ENCODE measurements at places on chromosomes 1 and 21. TPM values are rescaled to one million over a fixed set of nuclear protein-coding genes. Genes with fewer than 3 reads are reported as not detected.
A peak's percentile ranks its signal among the peaks of the same experiment; 100 is the strongest.

LY9 gene
- total RNA-seq = not detected

OR2L3 gene
- total RNA-seq = not detected

- no peak for DNase-seq
Measured at GRCh38 chr1:167862432-167863076, 51.4 kb downstream of the ADCY10 start.

DNA sequence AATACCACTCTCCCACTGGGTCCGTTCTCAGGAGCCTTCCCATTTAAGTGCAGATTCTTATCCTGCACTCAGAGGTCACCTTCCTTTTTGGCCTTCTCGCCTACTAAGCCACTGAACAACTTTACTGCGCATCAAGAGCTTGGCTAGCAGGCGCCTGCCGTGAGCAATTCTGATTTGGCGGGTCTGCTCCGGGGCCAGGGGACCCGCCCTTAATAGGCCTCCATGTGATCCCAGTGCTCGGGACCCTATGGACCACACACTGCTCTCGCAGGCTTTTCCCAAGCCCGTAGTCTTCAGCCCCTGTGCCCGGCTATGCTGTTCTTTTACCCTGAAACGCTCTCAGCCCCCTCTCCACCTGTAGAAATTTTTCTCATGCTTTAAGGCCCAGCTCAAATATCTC is 45.1 kb downstream of the BCL9 start:
- no peak for DNase-seq

LAMC1 gene
- total RNA-seq = 230 TPM

NMNAT1 gene
- total RNA-seq = 10.4 TPM

- no peak for DNase-seq
Measured at GRCh38 chr1:23977187-23977853, 2.8 kb downstream of the SRSF10 start.

DNA sequence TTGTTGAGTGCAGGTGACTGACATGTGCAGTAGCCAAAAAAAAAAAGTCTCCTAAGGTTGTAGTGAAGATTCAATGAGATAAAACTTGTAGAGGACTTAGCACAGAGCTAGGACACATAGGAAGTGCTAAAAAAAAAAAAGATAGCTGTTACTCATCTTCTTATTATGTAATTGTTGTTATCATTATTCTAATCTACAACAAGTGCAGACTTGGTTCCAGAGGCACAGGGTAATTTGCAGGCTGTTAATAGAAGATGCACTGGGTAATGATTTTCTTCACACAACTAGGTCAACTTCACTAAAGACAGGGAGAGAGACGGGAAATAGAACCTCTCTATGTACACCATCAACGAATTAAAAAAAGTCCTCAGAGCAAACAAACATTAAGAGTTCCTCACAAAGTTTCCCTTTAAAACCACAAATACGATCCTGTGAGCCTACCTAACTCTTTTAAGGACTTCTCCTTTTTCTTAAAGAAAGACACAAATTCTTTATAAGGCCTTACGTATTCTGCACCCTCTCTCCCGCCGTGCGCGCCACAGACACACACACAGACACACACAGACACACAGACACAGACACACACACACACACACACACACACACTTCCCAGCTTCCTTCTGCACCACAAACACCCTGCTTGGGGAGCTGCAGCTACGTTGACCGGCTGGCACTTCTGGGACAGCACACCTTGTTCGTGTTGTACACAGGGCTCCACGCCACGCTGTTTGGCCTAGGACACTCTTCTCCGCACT is 49.8 kb upstream of the GADD45A start:
- DNase-seq = no peak

LEFTY2 gene
- total RNA-seq = not detected

DNA sequence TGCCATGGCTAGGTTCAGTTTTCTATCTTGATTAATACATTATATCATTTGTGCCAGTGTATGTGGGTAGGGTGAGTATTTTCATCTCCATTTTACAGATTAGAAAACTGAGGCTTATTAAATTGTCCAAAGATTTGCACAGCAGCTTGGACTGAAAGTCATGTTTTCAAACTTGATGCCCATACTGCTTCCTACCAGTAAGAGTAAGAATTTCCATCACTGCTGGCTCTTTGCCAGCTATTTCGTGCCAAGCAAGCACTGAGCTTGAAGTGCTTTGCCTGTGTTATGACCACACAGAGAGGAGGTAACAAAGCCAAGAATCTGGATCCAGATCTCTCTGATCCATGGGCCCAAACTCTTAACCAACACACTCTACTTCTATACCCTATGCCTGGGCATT is 295.0 kb downstream of the VAV3 start:
- DNase-seq = peak; percentile 86

DNA sequence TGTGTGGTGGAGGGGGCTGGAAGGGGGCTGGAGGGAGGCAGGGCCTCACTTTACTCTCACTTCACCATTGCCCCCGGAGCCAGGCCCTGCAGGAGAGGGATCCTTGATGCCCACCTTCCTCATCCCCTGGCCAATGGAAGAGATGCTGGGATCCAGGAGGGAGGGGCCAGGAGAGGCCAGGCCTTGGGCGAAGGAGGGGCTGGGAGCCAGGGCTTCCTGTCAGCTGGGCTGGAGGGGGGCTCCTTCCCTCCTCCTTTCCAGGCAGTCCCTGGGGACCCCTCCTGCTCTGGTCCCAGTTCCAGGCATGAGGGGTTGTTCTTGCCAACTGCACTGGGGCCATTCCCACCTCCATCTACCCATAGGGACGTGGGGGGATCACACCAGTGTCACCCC is 5.7 kb downstream of the AHDC1 start:
- no peak for DNase-seq

FALEC gene
- not detected for total RNA-seq

DNA sequence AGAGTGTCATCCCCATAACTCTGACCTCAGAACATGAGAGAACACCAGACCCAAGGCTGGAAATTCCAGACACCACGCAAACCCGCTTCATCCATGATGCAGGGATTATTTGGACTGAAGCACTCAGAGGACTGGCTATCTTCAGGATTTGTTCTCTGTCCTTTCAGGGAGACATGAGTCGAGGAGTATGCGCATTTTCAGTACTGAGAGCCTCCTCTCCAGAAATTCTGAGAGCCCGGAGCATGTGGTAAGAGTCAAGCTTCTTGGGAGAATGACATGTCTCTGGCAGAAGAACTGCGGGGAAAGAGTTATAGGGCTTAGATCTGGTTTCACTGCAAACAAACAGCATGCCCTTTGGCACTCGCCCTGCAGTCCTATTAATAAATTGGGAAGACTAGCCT is 6.9 kb downstream of the LAX1 start:
- no peak for DNase-seq

B3GALT2 gene
- total RNA-seq = not detected

DNA sequence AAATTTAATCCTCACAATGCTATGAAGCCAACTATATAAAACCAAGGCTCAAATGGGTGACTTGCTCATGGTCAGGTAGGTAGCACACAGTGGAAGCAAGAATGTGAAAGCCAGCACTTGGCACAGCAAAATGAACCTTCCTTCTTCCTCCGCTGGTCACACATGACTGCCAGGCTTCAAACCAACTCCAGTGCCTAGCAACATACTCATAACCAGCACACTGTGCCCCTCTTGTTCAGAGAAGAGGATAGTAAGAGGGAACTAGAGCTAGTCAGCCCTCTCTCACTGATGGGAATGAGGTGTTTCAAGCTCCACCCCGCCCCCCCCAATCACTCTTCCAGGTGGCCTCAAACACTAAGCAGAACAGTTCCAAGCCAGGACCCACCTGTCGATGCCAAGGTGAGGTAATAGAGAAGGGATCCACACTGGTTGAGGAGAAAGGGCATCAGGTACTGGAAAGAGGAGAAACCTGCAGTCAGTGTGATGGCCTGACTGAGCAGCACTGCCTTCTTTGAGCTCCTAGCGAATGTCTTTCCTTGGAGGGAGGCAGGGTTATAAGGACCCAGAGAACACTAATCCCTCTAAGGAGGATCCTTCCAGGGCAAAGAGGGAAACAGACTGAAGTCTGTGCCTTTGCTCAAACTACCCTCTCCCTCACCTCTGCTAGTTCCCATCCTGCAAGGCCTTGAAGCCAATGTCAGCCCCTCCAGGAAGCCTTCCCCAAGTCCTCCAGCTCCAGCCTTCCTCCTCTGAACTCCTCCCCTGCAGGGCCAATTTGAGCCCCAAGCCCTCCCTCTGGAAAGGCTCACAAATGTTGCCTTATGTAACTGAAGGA is 1.2 kb downstream of the TMEM234 start:
- no peak for DNase-seq

ZSWIM5 gene
- total RNA-seq = 0.32 TPM

GJA8 gene
- total RNA-seq = not detected

SLC35F3 gene
- 3.3 TPM for total RNA-seq

DNA sequence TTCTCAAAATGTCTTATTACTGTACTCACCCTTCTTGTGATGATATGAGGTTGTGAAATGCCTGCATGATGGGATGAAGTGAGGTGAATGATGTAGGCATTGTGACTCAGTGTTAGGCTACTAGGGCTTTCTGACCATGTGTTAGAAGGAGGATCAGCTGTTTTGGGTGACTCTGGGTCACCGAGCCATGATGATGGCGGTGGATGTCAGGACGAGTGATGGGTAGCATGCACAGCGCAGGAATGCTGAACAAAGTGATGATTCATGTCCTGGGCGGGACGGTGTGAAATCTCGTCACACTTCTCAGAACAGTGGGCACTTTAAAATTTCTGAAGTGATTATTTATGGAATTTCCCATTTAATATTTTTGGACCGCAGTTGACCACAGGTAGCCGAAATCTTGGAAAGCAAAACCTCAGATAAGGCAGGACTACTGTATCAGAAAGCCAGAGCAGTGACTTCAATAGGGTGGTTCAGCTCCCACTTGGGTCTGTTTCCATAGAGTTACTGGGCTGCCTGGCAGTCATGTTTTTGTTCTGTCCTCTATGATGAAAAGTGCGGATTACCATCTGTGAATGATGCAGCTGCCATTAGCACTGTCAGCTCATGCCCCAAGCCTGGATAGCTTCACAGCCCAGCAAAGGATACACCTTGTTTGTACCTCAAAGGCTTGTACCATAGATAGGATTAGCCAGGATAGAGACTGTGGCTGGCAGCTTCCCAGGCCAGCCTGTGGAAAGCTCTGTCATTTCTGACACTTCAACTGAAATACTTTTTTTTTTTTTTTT is 26.6 kb downstream of the IL6R start:
- DNase-seq = peak; percentile 94

PRKAA2 gene
- total RNA-seq = 1.0 TPM

GRCh38 chr1:14849038-14849437 is 250.6 kb downstream of the KAZN start:
- DNase-seq = no peak

DNA sequence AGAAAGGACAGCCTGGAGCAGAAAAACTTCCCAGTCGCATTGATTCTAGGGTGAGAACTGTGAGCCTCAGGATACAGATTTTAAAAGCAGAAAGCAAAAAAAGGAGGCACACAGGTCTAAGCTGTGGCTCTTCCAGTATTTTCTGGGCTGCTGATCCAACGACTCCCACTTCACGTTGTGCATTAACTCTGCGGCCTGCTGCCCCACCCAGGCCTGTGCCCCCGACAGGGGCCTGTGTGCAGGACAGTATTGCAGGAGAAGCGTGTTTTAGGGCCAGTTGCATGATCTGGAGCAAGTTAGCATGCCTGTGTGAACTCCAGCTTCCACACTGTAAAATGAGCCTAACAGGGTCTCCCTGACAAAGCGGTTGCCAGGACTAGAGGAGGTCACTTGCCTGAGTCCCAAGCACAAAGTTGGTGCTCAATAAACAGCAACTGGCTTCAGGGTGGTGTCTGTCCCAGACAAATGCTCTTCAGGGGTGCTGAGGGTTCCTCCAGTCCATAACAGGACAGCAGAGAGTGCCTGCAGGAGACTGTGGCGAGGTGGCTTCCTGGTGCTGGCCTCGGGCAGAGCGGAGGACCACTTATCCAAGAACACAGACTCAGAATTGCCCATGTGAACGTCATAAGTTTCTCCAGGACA is 66.8 kb upstream of the RAB4A start:
- no peak for DNase-seq

DNA sequence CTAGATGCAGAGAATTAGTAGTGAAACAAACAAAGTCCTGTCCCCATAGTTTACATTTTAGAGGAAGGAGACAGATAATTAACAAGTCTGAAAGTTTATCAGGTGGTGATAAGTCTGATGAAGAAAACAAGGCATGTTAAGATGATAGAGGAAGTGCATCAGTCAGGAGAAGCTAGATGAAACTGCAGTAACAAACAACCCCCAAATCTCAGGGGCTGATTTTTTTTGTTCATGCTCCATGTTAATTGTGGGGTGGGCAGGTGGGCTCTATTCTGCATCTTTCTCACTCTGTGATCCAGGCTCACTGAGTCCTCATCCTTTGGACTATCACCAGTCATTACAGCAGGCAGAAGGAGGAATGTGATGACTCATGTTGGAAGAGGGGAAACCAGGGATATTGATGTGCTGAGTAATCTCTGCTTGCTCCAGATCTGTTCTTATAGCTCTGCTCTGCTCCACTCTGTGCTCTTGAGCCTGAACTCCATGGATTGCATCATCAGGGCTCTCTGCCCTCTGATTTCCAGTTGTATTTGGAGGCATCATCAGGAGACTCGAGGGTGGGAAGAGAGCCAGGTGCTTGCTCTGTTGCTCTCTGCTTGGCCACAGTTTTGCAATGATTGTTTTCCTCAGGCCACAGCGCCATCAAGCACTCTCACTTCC is 166.9 kb downstream of the IER5 start:
- peak; percentile 100 for DNase-seq

PLA2G2C gene
- total RNA-seq = not detected

GPATCH3 gene
- total RNA-seq = 9.9 TPM

CELA3A gene
- not detected for total RNA-seq

DNA sequence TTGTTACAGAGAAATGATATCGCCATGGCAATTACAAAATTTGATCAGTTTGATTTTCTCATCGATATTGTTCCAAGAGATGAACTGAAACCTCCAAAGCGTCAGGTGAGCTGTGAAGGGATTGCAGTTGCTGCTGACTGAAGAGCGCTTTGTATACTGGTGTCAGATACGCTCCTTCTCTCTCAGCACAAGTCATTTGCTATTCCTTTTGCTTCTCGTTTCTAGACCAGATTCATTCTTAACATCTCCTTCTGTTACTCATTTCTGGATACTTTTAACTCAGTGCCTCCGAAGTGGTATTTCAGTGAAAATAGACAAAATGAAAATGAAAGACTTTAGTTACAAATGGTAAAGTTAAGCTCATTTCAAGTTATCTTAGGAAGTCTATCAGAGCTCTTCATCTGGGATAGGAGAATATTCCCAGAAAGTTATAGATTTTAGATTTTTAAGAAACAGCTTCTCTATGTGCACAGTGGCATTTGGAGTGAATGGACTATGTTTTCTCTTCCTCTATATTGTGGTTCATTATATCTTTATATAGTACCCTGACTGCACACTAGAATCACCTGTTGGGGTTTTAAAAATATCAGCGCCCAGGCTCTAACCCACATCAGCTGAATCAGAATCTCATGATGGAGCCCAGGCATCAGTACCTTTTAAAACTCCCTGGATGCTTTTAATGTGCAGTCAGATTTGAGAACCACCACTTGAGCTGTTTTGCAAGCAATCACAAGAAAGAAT is 30.3 kb upstream of the KCNQ4 start:
- DNase-seq = no peak

GRCh38 chr21:33893917-33894316 is 21.7 kb downstream of the ATP5PO start:
- DNase-seq = no peak

OR6K3 gene
- total RNA-seq = not detected

BMP8A gene
- not detected for total RNA-seq

- peak; percentile 63 for DNase-seq
Measured at GRCh38 chr1:92030656-92031107, 897 bp downstream of the EPHX4 start.

BGLAP gene
- total RNA-seq = 2.6 TPM

KRTAP25-1 gene
- not detected for total RNA-seq

Measured in MCF 10A (cell line).